HFFc6 (cell line): ENCODE measurements at places on chromosomes 7 and 10.

DNA sequence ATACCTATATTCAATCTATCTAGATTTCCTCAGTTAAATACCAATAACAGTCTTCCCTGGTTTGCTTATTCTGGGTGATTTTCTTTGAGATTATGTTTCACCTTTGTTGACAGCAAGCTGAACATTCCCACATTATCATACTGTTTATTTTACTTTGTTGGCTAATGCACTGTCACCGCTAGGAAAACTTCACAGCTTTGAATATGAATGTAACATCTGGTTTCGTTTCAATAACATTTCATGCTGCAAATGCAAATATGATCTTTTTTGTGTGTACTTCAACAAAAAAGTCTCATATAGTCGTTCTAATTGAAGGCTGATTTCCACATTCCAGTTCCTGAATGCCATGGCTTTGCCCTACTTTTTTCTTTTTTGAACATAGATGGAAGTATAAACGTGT is 946.3 kb upstream of the GHITM start:
- no peak for DNase-seq

- no peak for DNase-seq
Measured at GRCh38 chr7:155003092-155003375, at the start of gene PAXIP1. Gene PAXIP1 (minus strand): TSS chr7:155003124. CDS start chr7:155002929, 195 bp downstream.

GRCh38 chr7:5769571-5769970 is 11.9 kb downstream of the RNF216 start:
- DNase-seq = no peak

DNA sequence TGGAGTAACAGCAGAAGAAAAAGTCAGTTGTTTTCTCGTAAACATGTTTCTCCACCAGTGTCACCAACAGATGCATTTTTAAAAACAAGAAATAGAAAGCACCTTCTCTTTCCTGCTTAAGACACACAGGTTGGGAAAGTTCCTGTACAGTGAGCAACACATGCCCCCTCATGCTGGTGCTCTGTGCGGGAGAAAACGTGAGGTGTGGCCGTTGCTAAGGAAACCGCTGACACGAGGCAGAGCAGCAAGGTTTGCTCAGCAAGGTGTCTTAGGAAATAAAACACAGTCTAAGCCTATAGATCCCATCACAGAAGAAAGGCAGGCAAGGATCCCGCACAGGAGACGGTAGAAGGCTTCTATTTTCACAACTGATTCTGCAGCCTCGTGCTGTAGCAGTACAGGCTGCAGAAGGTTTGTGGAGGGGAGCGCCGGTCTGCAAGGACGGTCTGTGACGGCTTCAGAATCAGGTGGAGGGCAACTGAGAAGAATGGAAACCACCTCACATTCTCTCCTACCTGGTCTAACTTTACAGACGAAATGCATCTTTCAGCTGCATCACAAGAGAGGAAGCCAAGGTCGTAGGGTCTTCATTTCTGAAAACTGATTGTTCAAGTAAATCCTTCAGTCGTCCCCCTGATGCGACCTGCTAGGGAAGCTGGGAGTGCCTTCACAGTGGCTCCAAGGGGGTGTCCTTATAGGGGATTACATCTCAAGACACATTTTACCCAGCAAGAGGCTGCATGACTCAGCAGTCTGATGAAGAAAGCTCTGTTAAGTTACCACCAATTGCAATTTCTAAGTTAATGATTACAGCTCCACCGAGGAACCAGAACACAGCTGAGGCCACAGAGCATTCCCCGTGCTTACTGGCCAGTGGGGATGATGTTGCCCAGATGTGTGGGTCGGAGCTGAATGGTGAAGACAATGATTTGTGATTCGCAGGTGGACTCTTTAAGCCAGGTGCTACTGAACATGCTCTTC is 150.7 kb upstream of the KLF14 start:
- DNase-seq = no peak

DNA sequence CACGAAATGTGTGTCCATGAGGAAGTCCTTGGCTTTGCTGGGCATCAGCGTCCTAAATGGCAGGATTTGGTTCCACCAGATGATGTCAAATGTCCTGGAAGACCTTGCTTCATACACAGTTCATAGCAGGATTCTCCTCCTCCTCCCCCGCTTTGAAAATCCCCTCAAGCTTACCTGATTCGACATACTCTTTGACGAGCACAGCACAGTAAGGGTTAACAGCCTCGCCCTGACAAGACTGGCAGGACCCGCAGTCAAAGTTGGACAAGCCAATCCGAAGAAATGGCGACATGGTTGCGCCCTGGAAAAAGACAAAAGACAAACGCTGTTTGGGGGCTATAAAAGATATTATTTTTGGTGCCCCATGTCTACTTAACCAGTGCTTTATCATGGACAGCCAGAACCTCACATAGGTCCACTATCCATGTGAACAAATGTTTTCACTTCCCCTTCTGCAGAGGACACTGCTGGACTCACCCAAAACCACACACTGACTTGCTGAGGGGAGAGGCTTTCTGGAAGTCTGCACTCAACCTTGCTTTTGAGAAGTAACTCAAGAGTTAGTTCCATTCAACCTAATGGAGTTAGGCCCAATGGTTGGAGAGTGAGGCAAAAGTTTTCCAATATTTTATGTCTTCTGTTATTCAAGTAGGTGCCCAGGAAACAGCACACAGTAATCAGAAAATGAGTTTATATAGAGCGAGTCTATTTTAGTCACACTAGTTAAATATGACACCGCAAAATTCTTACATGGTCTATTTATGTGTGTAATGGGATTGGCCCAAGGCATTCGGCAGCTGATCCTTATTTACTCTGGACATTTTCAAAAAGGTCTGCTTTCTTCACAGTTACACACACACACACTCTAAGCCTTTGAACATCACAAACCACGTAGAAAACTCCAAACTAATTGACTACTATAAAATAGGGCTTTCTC is 65.0 kb downstream of the PRKCQ start:
- DNase-seq = no peak
